ENCODE measurements at places on chromosomes 12 and 14. TPM values are rescaled to one million over a fixed set of nuclear protein-coding genes. Genes with fewer than 3 reads are reported as not detected.
A peak's percentile ranks its signal among the peaks of the same experiment; 100 is the strongest.

RARG gene
- 4.9 TPM for polyA plus RNA-seq

MEG3 gene
- polyA plus RNA-seq, result 86.6 TPM

RGS6 gene
- 0.51 TPM for polyA plus RNA-seq

ESPL1 gene
- polyA plus RNA-seq, result 1.9 TPM

KRT82 gene
- polyA plus RNA-seq, result 0.04 TPM

MUCL1 gene
- polyA plus RNA-seq, result not detected

NFATC4 gene
- polyA plus RNA-seq, result 51.1 TPM

SLC4A8 gene
- 1.4 TPM for polyA plus RNA-seq

DNA sequence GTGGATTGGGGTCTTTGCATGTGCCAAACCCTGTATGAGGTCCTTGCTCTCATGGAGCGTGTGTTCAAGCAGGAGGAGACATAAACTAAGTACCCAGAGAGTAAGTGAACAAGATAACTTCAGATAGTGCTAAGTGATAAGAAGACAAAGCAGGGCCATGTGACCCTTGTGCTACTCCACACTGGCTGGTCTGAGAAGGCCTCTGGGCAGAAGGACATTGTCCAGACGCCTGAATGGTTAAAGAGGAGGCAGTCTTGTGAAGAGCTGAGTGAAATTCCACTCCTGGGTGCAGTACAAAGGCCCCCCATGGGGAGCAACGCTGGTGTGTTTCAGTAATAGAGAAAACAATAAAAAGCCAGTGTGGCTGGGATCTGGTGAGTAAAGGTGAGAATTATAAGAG is 93.3 kb upstream of the RIC8B start:
- no peak overlapping the region for H3K27ac ChIP-seq
- no peak for DNase-seq
- H3K4me3 ChIP-seq, result no peak overlapping the region
- no peaks in the 10 kb centered on the region for H3K4me1 ChIP-seq

DNA sequence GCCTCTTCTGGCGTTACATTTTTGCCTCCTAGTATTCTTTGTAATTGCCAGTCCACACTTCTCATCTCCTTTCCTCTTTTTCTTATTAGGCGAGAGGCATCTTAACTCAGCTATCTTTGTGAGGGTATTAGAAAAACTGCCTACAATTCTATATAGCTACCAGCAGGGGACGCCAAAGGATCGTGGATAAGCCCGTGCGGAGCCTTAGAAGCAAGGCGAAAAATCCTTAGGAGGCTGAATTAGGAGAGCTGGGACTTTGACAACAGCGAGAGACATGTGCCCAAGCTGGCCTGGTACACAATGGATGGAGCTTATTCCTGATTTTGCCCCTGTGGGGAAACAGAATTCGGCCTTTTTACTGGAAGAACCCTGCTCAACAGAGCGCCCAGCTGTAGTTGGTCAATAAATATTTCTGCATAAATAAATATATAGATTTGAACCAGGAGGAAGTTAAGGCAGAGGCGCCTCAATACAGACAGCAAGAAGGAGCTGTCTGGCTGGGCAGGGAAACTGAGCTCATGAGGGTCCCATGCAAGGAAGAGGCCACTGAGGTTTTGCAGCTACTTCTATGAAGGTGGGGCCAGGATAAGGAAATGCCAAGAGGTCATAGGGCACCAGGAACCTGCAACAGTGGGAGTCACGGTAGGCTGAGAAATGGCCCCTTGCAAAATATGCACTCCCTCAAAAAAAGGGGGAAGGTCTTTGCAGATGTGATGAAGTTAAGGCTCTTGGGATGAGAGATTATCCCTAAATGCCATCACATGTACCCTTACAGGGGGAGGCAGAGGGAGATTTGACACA is 14.6 kb upstream of the RBM19 start:
- no peak for DNase-seq
- H3K4me3 ChIP-seq, result no peak overlapping the region
- H3K27ac ChIP-seq, result no peak overlapping the region
- H3K4me1 ChIP-seq, result no peaks in the 10 kb centered on the region
- H3K27me3 ChIP-seq, result peaks cover 8% of the 10 kb centered on the region
- no peaks in the 10 kb centered on the region for H3K36me3 ChIP-seq

- H3K4me1 ChIP-seq, result no peaks in the 10 kb centered on the region
- no peak overlapping the region for H3K4me3 ChIP-seq
- H3K36me3 ChIP-seq, result no peaks in the 10 kb centered on the region
Observed at GRCh38 chr12:4779749-4780148, 59.5 kb downstream of the GALNT8 start.

DNA sequence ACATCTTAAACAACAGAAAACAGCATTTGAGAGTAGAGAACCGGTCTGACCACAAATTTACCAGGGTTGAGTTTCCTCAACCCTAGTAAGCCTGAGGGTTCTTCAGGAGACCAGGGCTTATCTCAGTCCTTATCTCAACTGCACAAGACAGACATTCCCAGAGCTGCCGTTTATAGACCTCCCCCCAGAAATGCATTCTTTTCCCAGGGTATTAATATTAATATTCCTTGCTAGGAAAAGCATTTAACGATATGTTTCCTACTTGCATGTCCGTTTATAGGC is 12.3 kb downstream of the TMEM117 start:
- no peaks in the 10 kb centered on the region for H3K36me3 ChIP-seq
- H3K27ac ChIP-seq, result no peak overlapping the region
- no peaks in the 10 kb centered on the region for H3K4me1 ChIP-seq
- H3K27me3 ChIP-seq, result no peaks in the 10 kb centered on the region
- no peak overlapping the region for H3K4me3 ChIP-seq
- no peak for DNase-seq

- H3K4me1 ChIP-seq, result no peaks in the 10 kb centered on the region
- H3K27me3 ChIP-seq, result no peaks in the 10 kb centered on the region
- no peaks in the 10 kb centered on the region for H3K36me3 ChIP-seq
- no peak overlapping the region for H3K27ac ChIP-seq
- DNase-seq, result no peak
Observed at GRCh38 chr12:26164118-26164517, 31.3 kb upstream of the SSPN start.

DNA sequence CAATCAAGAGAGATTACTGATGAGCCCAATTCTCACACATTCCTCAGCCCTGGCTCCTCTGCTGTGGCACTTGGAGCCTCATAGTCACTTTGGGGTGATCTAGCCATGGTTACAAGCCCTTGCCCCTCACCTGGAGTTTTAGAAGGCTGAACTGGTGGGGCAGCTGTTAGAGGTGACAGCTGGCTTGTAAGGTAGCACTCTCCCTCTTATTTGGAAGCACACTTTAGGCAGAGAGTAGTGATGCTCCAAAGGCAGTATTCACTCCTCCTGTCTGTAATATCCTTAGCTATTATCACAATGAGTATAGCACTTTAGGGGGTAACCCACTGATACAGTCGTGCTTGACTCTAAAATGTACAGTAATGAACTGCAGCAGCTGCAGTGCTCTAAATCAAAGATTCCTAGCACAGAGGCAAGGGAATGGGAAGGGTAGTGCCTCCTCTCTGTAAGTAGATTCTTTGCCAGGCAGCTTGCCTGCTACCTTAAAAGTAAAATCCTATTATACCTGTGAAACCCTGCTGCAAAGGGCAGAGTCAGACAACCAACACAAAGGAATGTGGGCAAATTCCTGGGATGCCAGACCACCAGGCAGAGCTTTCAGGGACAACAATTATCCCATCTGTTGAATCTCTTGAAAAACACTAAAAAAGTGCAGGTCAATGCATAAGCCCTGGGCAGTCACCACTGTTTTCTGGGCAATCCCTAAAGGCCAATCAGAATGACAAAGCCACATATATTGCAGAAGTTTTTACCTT is 336.3 kb downstream of the NOVA1 start:
- no peak overlapping the region for H3K27ac ChIP-seq
- H3K4me3 ChIP-seq, result no peak overlapping the region
- no peak for DNase-seq
- no peaks in the 10 kb centered on the region for H3K36me3 ChIP-seq
- no peaks in the 10 kb centered on the region for H3K27me3 ChIP-seq

- DNase-seq, result no peak
- no peaks in the 10 kb centered on the region for H3K36me3 ChIP-seq
- H3K4me3 ChIP-seq, result no peak overlapping the region
- H3K4me1 ChIP-seq, result peaks cover 17% of the 10 kb centered on the region
- H3K27me3 ChIP-seq, result no peaks in the 10 kb centered on the region
- no peak overlapping the region for H3K27ac ChIP-seq
Observed at GRCh38 chr12:46451276-46452021, 78.9 kb upstream of the SLC38A2 start.

GRCh38 chr14:51681411-51681810 is 29.7 kb downstream of the FRMD6 start:
- H3K36me3 ChIP-seq, result no peaks in the 10 kb centered on the region
- no peak overlapping the region for H3K4me3 ChIP-seq
- DNase-seq, result no peak
- no peaks in the 10 kb centered on the region for H3K4me1 ChIP-seq
- H3K27ac ChIP-seq, result no peak overlapping the region

DNA sequence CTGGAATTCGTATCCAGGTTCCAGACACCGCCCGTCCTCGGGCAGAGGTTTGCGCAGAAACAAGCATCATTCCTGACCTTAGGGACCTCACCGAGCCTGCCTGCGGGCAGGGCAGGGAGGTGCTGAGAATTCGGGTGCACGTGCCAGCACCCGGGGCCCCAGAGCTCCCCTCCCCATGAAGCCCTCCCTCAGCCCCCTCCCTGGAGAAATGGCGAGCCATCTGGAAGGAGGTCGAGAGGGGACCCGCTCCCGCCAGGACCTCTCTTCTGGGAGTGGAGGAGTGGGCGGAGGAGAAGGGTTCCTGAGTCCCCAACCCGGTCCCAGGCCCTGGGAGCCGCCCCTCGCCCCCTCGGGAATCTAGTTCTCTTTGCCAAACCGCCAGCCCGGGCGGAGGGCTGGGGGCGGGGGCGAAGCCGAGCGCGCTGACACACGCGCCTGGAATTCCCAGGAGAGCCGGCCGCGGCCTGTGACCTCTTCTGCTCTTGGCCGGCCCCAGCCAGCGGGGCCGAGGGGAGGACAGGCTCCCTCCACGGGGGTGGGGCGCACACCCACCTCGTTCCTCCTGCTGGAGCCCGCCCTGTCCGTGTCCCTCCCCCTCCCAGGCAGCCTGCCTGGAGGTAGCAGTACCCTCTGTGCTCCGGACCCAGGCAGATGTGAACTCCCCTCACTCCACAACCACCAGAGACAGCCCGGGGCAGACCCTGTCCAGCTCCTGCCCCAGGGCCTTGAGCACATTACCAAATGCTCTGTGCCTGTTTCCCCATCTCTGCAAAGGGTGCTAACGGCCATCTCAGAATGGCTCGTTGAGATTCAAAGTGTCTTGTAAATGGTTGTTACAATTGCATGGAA is 23.0 kb upstream of the GPR132 start:
- no peak overlapping the region for H3K4me3 ChIP-seq
- no peak overlapping the region for H3K27ac ChIP-seq
- H3K4me1 ChIP-seq, result peaks cover 63% of the 10 kb centered on the region
- peak; percentile 81 for DNase-seq
- peaks cover 12% of the 10 kb centered on the region for H3K27me3 ChIP-seq

DNA sequence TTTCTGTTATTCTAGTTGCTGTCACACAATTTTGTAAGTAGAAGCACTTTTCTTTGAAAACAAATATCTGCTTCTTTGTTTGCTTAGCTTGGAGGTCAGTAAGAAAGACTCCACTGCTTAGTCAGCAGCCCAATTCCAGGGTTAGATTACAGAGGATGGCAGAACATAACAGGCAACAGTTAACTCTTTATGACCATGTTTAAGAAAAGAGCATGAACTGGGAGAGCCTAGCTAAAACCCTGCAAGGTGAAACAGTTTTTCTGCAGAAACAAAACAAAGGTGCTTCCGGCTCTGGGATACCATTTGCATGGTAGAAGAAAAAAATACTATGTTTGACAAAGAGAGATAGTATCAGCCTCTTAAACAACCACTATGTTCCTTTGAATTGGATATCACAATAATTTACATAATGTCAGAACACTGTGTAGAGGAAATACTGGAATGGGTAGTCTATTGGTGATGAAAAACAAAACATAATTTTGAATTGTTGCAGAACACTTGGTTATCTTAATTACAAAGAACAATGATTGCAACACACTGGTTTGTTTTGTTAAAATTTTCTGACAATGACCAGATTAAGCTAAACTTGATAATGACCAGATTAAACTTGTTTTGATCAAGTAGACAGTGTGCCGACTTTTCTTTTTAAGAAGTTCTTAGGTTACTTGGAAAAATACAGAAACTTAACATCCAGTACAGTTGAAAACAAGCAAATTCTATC is 22.4 kb upstream of the PPM1H start:
- DNase-seq, result no peak
- no peak overlapping the region for H3K4me3 ChIP-seq
- H3K4me1 ChIP-seq, result no peaks in the 10 kb centered on the region
- no peaks in the 10 kb centered on the region for H3K27me3 ChIP-seq

GRCh38 chr12:40959041-40959440 is 229.1 kb upstream of the PDZRN4 start:
- H3K4me1 ChIP-seq, result no peaks in the 10 kb centered on the region
- H3K36me3 ChIP-seq, result no peaks in the 10 kb centered on the region
- no peaks in the 10 kb centered on the region for H3K27me3 ChIP-seq
- DNase-seq, result no peak
- no peak overlapping the region for H3K4me3 ChIP-seq

GRCh38 chr12:111270774-111271173 is 98.1 kb downstream of the PHETA1 start:
- H3K4me1 ChIP-seq, result no peaks in the 10 kb centered on the region
- H3K36me3 ChIP-seq, result no peaks in the 10 kb centered on the region
- H3K27ac ChIP-seq, result no peak overlapping the region
- H3K27me3 ChIP-seq, result no peaks in the 10 kb centered on the region

- no peaks in the 10 kb centered on the region for H3K4me1 ChIP-seq
- H3K27me3 ChIP-seq, result peaks cover 36% of the 10 kb centered on the region
- no peaks in the 10 kb centered on the region for H3K36me3 ChIP-seq
- no peak for DNase-seq
- no peak overlapping the region for H3K4me3 ChIP-seq
Observed at GRCh38 chr14:54175298-54175942, 218.8 kb upstream of the BMP4 start.

DNA sequence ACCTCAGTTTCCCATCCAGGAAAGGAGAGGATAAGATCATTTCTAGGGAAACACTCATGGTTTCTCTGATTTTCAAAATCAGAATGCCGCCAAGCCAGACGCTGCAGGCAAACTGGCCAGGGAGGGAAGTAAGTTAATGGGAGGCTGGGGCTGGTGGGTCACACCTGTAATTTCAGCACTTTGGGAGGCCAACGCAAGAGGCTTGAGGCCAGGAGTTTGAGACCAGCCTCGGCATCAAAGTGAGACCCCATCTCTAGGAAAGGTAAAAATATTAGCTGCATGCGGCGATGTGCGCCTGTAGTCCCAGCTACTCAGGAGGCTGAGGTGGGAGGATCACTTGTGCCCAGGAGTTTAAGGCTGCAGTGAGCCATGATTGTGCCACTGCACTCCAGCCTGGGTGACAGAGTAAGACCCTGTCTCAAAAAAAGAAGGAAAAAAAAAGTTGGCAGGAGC is 587 bp downstream of the SELPLG start:
- DNase-seq, result peak; percentile 73
- H3K4me1 ChIP-seq, result peaks cover 58% of the 10 kb centered on the region
- peak overlapping the region; percentile 88 for H3K27ac ChIP-seq
- no peaks in the 10 kb centered on the region for H3K27me3 ChIP-seq
- no peaks in the 10 kb centered on the region for H3K36me3 ChIP-seq

DNA sequence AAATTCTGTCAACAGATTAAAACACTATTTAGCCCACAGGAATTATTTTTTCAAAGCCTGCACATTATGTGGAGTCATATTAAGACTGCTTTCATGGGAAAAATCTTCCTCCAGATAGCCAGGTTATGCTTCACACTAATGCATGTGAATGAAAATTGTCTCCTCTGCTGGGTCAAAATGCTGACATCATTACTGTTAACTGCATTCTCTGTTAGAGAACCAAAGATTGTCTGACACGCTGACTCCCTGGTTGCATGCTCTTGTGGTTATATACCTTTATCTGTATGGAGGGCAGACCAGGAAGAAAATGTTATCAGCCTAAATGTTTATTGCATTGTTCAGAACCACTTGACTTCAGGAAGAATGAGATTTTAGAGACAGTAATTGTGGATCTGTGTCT is 432.2 kb upstream of the MDGA2 start:
- no peaks in the 10 kb centered on the region for H3K27me3 ChIP-seq
- H3K36me3 ChIP-seq, result no peaks in the 10 kb centered on the region
- DNase-seq, result no peak
- H3K4me1 ChIP-seq, result no peaks in the 10 kb centered on the region
- H3K27ac ChIP-seq, result no peak overlapping the region
